ENCODE measurements at places on chromosomes 11 and 22.

GRCh38 chr11:36591433-36591832, 2.9 kb upstream of the IFTAP start:
- DNase-seq, result no peak

DNA sequence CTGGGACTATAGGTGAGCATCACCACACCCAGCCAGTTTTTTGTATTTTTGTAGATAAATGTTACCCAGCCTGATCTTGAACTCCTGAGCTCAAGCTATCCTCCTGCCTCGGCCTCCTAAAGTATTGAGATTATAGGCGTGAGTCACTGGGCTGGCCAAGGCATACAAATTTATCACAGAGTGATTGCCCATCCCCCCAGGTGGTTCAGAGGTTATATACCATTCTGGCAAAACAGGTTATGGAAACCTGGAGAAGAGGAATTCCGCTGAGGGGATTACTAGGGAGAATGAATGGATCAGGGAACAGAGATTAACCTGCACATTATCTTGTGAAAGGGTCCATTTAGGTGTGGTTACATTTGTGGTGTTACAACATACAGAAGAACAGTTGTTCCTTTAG, 8.1 kb downstream of the ATG13 start:
- DNase-seq, result no peak

GRCh38 chr22:17118342-17118741, 2.8 kb downstream of the TMEM121B start:
- peak; percentile 8 for DNase-seq

DNA sequence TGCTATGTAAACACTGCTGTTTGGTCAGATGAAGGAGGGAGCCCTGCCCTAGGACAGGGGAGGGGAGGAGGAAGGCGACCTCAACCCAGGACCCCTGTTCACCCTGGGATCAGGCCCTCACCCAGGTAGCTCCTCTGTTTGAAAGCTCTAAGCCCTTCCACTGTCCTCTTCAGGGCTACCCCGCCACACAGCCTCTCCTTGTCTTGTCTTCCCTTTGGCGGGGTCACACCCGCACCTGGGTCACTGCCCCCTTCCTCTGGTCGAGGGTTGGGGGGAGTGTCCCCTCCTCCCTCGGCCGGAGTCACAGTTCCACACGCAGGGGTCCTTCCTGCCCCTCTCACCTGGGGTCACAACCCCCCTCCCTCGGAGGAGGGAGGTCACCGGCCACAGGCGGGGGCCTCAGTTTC, 463 bp upstream of the PTPMT1 start:
- DNase-seq, result no peak

DNA sequence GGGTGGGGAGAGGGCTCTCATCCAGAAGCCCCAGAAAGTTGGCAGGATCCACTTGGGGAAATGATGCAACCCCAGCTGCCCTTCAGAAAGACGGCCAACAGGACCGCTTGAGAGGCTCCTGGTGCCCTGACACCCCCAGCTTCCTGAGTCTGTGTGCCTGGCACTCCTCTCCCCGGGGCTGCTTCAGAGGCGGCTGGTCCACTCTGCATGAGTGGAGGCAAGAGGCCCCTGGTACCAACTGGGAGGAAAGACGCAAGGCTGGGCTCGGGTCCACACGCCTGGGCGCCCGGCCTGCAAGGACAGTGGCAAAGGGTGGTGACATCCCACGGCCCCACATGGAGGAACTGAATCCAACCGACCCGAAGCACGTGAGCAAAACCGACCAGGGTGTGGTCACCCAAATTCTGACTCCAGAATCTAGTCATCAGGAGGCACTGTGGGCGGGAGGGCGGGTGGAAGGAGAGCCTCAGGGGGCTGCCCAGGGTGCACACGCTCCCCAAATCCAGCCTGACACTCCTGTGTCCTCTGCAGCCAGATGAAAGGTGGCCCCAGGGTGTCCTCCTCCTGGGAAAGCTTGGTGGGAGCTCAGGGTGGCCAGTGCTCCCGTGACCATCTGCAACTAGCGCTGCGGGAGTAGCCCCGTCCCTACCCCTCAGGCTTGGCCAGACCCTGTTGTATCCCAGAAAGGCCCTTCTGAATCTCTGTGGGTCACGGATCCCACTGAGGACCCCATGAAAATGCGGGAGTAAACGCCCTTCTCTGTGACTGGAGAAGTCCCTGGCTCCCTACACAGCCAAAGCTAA, 3.7 kb downstream of the RNH1 start:
- no peak for DNase-seq

- DNase-seq, result peak; percentile 34
Measured at GRCh38 chr11:117225553-117226170, 6.2 kb downstream of the PCSK7 start.

DNA sequence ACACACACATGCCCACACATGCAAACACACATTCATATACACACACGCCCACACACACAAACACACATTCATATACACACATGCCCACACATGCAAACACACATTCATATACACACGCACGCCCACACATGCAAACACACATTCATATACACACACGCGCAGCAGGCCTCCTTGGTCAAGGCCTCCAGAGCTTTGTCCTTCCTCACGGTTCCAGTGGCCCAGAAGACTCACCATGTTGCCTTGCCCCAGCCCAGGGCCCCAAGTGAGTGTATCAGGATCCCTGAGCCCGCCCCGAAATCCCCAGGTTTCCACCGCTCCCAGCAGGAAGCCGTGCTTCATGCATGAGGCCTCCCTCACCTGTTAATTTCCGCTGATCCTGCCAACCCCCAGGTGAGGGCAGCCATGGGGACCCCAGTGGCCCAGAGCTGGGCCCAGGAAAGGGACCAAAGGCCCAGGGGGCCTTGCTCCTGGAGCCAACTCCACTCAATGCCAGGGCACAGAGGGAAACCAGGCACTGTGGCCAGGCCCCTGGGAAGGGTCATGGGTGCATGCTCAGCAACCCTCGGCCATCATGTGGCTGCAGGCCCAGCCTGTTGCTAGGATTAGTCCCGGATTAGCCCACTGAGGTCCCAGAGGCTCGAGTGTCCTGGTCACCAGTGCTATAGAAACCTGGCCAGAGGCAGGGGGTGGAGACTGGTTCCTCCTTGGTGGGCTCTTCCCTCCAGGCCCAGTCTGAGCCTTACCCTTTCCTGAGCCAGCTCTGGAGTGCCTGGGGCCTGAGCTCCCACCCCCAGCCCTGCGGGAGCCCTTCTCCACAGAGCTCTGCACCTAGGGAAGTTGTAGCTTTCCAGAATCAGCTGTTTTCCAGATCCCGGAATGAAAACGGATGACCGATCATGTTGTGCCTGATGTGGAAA, 34.4 kb downstream of the IGF2 start:
- no peak for DNase-seq

DNA sequence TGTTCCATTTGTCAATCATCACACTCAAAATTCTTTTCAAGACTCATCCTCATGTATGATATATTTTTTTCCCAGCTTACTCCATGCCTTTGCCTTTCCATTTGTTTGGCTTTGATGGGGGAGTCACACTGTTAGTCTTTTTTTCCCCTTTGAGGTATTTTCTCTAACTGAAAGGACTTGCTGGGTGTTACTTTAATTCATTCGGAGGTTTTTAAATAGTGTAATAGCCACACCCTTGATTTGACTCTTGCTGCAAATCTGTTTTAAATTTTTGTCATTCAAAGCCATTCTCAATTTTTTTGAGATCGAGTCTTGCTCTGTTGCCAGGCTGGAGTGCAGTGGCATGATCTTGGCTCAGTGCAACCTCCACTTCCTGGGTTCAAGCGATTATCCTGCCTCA, 84.1 kb downstream of the C11orf87 start:
- DNase-seq, result no peak

DNA sequence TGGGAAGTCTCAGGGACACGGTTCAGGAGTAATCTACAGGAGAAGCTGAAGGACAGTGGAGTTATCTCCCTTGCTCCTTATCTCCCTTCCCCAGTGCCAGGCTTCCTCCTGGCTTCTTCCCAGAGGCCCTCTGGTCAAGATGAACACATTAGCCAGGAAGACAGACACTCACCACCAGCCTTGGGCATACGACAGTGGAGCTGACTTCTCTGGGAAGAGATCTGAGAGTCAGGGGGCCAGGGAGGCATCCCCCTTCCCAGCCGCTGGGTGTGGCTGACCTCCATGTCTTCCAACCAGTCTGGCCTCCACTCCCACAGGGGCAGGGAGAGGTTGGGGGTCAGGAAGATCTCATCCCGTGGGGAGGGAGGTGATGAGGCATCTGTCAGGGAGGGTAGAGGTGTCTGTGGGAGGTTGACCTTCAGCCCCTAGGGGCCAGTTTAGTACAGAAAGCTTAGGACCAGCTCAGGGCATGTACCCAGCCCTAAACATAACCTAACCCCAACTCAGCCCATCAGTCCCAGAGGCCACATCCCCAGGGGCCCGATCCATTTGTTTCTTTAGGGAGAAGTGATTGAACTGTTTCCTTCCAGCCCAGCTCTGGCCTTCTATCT, 12.7 kb downstream of the ROBO4 start:
- no peak for DNase-seq

DNA sequence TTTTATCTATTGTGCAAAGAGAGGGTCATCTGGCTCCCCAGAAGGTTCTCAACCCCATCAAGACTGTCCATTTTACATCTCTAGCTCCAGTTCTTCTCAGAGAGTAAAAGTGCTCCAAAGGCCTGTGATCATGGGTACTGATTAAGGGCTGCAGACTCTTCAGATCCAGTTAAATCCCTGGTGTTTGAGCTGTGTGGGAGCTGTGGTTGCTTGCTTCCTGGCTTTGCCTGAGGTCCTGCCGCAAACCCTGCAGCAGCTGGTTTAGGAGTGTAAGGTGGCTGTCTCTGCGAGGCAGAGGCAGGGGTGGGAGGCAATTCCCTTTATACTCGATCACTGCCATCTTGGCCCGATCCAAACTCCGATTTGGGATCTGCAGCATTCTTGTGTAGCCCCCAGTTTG, 1.2 kb downstream of the MRPL17 start:
- no peak for DNase-seq

DNA sequence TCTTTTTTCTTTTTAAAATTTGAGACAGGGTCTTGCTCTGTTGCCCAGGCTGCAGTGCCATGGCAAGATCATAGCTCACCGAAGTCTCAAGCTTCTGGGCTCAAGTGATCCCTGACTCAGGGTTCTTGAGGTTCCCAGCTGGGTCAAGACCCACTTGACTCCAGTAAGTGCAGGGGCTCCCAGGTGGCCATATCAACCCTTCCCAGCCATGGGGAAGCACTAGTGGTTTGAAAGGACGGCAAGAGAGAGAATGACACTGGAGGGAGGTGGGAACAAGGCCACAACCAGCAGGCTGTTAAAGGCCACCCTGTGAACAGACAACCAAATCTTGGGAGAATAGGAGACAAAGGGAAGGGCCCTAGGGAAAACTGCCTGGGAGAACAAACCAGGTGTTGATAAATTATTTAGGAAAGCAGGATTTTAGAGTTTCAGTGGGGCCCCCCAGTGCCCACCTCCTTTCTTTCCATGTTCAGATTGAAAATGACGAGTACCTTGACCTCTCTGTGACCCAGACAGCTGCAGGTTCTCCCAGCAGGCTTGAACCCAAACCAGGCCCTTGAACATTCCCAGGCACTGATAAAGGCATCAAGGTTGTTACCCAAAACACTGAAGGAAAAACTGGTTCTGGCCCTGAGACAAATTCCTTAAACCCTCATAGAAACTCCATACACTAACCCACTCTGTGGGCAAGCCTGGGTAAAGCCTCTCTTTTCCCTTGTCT, 28.8 kb downstream of the KLHL22 start:
- no peak for DNase-seq

DNA sequence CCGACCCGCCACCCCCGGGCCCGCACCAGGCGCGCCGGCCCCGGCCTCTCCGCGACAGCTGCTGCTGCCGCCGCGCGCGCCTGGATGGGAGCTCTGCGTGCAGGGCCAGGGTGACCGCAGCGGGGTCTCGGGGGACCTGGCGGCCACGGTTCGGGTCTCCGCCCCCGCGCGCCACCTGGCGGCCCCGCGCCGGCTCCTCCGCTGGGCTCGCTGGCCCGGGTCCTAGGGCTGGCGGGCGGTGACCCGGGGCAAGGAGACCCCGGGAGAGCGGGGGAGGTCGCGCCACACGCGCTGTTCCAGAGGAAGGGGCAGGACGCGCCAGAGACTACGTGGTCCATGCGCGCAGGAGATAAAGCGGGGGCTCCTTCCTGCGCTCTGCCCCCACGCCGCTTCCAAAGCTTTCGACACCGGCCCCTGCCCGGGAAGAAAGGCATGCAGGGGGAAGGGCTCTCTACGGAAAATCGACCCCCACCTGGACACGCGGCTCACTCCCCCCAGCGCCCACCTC, 562 bp downstream of the SHANK2 start:
- DNase-seq, result no peak

GRCh38 chr22:45553351-45554039, 50.8 kb downstream of the FBLN1 start:
- no peak for DNase-seq

- DNase-seq, result no peak
Measured at GRCh38 chr11:128239306-128239705, 348.1 kb downstream of the ETS1 start.

DNA sequence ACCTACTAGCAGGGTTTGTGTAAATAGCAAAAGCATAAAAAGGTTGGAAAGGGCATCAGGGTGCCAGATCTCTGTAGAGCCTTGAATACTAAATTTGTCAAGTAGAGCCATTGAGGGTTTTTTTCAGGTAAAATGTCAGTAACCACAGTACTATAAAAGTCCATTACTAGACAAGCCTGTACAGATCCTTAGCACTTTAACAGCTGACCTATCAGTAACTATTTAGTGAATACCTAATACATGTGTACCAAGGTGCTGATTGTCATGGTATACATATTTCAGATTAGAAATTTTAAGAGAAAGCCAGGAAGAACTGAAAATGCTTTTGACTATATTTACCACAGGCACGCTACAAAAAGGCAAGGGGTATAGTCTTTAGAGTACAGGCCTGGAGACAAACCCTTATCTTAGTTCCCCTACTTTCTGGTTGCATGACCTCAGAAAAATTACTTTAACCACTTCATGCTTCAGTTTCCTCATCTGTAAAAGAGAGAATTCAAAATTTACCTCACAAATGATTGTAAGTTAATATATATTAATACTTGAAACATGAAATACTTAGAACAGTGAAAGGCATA, 57.9 kb downstream of the RAB38 start:
- DNase-seq, result no peak

DNA sequence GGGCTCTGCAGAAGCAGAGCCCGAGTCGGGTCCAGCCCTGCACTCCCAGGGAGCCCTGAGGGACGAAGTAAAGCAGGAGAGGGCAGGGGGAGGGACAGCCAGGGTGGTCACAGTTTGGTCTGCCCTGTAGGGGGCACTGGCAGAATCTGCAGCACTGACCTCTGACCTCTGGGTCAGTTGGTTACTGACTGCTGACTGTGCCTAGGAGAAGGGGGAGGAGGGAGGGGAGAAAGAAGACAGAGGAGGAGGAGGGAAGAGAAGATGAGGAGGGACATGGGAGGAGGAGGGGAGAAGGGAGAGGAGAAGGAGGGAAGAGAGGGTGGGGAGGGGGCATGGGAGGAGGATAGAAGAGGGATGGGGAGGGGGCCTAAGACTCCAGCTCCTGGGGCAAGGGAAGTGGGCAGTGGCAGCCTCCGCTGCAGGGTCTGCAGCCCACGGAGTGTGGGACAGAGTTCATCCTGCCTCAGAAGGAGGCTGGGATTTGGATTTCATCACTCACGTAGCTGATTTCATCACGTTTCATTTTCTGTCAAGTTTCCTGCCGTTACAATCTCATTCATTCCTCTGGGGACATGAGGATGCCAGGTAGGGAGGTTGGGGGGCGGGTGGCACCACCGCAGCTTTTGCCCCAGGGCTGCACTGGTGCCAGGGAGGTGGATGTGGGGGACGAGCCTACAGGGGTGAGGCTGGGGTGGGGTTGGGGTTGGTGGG, 55.2 kb downstream of the FLRT1 start:
- DNase-seq, result no peak

- no peak for DNase-seq
Measured at GRCh38 chr11:86278226-86278625, 23.8 kb upstream of the HIKESHI start.
